HCT116 (cell line): ENCODE measurements at places on chromosomes 12 and 14. TPM values are rescaled to one million over a fixed set of nuclear protein-coding genes. Genes with fewer than 3 reads are reported as not detected.

DNA sequence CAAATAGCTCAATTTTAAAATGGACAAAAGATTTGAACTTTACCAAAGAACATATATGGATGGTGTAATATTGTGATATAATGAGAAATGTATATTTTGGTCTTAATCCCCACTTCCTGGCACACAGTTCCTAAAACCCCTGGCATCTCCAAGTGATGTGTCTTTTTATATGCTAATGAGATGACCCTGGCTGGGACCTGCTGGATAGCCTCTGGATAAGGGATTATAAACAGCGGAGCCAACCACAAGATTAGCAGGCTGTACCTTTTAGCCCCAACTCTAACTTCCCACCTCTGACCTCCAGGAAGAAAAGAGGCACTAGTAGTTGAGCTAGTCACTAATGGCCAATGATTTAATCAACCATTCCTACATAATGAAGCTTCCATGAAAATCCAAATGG, 130.0 kb downstream of the DPF3 start:
- no peak for DNase-seq

The TSHR gene
- not detected for total RNA-seq

The PKP2 gene
- 21.5 TPM for total RNA-seq

DNA sequence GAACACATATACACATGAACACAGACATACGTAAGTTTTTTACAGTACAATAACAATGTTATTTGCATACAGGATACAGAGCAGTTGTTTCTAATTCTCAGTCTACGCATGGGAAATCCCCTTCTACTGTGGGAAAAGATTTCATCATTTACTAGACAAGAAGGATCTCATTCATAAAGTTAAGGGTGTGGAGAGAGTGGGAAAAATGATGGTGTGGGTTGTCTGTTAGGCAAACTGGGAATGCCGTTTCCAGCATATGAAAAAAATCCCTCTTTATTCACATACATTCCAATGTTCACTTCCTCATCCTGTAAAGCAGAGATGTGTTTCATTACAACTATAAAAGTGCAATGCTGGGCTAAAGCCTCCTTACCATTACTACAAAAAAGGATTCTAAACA, 120.9 kb downstream of the SINHCAF start:
- no peak for DNase-seq

- no peak for DNase-seq
Measured at GRCh38 chr12:958588-959123, 9.2 kb upstream of the RAD52 start.
